SK-N-DZ (cell line): ENCODE measurements at places on chromosomes 12 and 14.

- peak; percentile 2 for DNase-seq
Observed at GRCh38 chr14:101843665-101844064, 82.2 kb downstream of the PPP2R5C start.

GRCh38 chr14:104723651-104724406 is at the start of gene ADSS1:
TSS of gene ADSS1 (plus strand) at chr14:104724229. CDS start at chr14:104724271, 42 bp downstream.
- DNase-seq, result no peak

DNA sequence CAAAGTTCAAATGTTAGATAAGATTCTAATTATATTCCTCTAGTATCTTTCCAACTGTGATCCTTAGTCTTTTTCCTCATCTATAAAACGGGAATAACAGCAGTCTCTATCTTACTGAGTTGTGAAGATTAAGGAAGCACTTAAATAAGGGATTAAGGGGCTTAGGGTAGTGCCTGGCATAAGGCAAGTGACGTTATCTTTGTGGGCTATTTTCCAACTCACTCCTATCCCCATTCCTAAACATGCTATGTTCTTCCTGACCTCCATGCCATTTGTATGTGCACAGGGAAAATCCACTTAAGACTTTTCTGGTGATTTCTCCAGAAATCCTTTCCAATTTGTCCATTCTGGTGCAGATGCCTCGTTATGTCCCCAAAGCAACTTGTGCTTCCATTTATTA is 33.3 kb downstream of the SUPT16H start:
- no peak for DNase-seq

- no peak for DNase-seq
Observed at GRCh38 chr14:77883131-77883846, 83.4 kb downstream of the ADCK1 start.

DNA sequence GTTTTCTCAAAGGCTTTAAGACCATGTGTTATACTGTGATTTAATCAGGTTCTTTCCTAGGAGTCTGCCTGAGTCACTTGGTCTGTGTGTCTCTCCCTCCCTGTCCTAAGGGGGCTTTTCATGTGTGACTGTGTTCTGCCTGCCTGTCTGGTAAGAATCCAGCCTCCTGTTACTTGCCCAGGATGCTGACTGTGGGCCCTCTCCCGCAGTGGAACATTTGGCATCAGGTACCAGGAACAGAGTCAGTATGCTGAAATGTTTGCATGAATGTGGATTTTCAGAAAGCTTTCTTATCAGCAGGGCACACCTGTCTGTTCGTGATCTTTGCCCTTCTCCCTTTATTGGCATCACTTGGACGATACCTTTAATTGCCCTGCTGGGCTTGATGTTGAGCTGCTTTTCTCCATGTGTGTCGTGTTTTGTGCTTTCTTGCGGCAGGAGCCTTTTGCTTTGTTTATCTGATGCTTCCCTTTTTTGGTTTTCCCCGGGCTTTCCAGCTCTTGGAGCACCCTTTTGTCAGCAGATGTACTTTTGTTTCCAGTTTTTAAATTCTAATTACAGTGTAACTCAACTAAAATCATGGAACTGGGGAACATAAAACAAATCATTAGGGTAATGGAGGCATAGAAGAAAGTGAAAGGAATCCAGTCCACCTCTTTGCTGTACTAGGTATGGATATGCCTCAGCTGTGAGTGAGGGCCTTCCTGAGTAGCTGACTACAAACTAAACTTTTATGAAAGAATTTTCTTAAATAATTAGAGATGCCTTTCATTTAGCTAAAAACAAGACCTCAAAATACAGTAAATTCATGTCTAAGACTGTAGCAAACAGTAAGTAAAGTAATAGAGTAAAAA is 72.5 kb downstream of the TRAF3 start:
- peak; percentile 4 for DNase-seq

DNA sequence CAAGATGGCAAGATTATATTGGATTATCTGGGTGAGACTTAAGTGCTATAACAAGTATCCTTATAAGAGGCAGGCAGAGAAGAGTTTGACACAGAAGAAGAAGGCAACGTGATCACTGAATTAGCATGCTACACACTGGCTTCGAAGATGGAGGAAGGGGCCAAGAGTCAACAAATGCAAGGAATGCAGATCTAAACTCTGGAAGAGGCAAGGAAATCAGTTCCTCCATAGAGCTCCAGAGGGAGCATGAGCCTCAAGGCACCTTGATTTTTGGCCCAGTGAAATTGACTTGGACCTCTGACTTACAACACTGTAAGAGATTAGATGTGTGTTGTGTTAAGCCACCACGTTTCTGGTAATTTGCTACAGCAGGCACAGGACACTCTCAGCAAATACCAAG is 536.4 kb upstream of the SEL1L start:
- DNase-seq, result no peak

GRCh38 chr12:4353785-4354208 is 25.7 kb downstream of the FGF23 start:
- no peak for DNase-seq

DNA sequence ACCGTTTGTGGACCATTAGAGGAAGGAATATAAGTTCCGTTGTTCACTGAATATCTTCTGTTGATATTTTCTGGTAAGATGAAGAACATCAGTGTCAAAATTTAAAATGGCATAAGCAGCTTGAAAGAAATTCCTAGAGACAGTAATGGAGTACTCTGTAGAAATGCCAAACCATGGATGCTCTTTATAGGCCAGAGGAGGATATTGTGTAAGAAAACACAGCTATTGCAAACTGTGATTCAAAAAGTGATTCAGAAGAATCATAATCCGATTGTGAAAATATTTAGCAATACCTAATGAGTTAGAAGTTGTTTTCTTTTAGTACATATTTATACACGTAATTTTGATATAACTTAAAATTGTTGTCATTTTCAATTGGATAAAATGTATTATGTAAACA is 102.8 kb downstream of the SLC16A7 start:
- DNase-seq, result no peak
